Stimulated activated CD8-positive, alpha-beta memory T cell treated with anti-CD3 and anti-CD28 coated beads, Interleukin-4, amount 100 ng/mL, for 1 hour (primary cell): ENCODE measurements at places on chromosomes 6 and 20.

DNA sequence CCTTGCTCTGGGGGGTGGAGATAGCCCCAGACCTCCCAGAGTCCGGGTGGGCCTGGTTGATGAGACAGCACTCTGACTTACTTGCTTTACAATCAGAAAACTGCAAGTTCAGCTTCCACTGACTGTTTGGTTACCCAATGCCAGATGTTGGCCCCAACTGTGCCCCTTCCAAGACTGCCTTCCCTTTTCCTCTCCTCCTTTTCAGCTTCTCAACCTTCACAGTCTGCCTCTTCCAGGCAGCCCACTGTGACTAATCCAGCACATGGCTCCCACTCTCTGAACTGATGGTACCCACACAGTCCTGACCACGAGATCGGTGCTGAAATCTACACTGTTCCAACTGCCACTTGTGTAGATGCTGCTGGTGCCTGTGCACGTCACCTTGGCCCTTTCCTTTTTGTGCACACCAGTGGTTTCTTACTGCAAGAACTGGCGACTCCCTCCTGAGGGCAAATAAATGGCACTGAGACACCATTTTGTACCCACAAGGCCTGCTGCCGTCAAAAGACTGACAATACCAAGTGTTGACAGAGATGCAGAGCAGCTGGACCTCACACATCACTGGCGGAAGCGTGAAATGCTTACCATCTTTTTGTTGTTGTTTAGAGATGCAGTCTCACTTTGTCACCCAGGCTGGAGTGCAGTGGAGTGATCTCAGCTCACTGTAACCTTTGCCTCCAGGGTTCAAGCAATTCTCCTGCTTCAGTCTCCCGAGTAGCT, 1.8 kb upstream of the ARFGAP1 start:
- DNase-seq = no peak

DNA sequence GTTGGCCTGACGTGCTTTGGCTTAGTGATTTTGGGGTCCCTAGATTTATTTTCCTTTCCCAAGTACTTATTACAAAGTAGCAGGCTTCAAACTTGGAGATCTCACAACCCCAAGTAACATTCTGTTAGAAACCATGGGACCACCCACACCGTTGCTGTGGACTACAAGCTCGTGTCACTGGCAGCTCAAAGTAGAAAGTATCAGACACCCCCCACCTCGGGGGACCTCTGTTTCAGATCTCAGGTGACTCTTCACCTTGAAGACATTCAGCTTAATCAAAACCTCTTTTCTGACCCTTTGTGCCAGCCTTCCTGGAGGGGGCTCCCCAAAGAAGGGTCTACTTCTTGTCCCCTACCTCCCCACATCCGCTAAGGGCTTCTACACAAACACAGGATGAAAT, 15.7 kb upstream of the MYT1 start:
- no peak for DNase-seq

GRCh38 chr6:24195836-24196597, 70.0 kb downstream of the NRSN1 start:
- no peak for DNase-seq

DNA sequence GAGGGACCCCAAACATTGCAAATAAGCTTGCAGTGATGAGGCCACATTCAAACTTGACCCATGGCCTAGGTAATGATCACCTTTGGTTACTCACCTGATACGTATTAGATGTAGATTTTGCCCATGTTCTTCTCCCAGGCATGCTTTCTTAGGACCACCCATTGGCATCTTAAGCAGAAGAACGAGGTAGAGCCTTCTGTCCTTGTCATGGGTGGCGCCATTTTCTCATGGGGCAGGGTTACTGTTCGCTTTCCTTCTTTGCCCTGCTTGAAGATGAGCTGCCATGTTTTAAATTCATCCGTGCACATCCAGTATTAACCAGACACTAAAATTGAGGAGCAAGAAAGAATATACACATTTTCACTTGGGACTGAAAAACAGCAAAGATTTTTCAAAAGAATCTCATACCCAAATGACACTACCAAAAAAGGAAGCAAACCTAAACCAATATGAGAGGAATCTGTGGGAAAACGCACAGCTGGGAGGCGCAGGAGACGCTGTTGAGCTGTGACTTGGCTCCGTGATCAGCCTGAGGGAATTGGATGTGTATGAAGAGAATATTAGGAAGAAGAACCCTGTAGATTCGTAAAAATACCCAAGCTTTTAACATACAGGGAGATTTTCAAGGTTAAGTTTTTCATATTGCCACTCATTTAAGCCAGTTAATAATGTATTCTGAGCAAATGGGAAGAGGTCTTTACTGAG, 36.6 kb downstream of the GMPR start:
- no peak for DNase-seq

DNA sequence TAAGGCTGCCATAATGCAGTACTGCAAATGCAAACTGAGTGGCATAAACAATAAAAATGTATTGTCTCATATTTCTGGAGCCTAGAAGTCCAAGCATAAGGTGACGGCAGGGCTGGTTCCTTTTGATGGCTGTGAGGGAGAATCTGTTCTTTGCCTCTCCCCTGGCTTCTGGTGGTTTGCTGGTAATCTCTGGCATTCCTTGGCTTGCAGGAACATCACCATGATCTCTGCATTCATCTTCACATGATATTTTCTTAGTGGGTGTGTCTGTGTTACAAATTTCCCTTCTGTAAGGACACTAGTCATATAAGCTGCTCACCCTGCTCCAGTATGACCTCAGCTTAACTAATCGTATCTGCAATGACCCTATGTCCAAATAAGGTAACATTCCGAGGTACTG, 1104.2 kb upstream of the CITED2 start:
- DNase-seq = no peak

DNA sequence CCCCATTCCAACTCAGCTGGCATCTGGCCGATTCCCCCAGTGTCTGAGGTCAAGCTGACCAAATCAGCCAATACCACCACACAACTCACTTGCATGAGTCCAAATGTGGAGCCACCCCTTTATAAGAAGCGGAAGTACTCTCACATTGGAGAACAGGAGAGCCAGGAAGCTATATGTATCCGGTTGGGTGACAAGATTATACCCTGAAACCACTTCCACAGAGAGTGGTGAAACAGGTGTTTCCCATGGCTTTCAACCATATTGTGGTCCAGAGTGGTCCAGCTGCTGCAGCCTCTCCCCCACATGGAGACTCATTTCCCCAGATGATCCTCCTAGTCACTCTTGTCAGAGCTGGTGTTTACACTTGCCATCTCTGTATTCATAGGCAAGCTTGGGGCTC, 24.0 kb upstream of the SERINC1 start:
- no peak for DNase-seq

DNA sequence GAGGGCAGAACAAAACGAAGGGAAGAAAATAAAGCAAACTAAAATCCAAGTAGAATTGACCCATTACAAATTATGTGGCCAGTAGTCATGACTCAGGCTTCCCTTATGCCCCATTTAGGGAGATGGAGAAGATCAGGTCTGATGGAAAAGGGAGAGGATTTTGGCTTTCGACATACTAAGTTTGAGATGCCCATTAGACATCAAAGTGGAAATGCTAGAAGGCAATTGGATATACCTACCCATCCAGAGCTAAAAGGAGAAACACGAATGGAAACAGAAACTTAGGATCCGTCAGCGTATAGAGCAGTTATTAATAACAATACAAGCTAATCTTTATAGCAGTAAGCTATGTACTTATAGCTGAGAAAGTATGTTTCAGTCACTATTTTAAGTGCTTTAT, 4.8 kb downstream of the TRPC4AP start:
- no peak for DNase-seq

GRCh38 chr6:162621246-162621645, 106.3 kb downstream of the PRKN start:
- DNase-seq = no peak

DNA sequence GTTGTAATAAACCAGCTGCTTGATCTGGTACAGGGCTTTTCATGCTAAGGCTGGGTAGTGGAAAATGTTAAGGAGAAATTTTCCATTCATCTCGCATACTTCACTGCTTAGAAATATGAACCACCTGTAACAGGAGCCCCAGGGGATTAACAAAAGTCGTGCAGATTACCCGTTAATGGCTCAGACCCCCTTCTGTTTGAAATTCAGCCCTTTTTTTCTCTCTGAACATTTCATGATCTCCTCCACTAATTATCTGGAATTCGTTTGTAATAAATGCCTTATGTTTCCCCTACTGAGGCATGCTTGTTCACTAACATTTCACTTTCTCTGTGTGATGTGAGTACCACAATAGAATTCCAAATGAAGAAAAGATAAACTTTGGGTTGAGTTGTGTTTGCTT, 336.4 kb upstream of the HSF2 start:
- DNase-seq = no peak
